Caki2 (cell line): ENCODE measurements at places on chromosomes 11 and 22. TPM values are rescaled to one million over a fixed set of nuclear protein-coding genes. Genes with fewer than 3 reads are reported as not detected.

DNA sequence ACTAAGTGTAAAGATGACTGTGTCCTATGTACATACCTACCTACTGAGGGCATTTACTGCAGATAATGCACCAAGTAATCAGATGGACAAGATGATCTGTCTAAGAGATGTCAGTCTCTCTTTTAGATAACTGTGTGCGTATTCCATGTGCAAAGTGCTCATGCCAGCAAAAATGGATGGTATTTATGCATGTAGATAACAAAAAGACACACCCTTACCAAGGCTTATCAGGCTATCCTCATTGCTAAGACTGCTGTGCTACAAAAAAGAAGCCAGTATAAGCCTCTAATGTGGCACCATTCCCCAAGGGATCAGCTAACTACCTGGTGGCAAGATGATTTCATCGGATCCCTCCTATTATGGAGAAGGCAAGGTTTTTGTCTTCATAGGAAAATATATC lies 34.3 kb upstream of the CD44 start:
- DNase-seq: no peak

GRCh38 chr11:124669193-124669592 lies 4.3 kb downstream of the SIAE start:
- peak; percentile 35 for DNase-seq

SLC1A2 gene
- total RNA-seq: not detected in 2 replicates

- no peak for DNase-seq
Observed at GRCh38 chr11:42521994-42522393, 789.8 kb upstream of the API5 start.

DNA sequence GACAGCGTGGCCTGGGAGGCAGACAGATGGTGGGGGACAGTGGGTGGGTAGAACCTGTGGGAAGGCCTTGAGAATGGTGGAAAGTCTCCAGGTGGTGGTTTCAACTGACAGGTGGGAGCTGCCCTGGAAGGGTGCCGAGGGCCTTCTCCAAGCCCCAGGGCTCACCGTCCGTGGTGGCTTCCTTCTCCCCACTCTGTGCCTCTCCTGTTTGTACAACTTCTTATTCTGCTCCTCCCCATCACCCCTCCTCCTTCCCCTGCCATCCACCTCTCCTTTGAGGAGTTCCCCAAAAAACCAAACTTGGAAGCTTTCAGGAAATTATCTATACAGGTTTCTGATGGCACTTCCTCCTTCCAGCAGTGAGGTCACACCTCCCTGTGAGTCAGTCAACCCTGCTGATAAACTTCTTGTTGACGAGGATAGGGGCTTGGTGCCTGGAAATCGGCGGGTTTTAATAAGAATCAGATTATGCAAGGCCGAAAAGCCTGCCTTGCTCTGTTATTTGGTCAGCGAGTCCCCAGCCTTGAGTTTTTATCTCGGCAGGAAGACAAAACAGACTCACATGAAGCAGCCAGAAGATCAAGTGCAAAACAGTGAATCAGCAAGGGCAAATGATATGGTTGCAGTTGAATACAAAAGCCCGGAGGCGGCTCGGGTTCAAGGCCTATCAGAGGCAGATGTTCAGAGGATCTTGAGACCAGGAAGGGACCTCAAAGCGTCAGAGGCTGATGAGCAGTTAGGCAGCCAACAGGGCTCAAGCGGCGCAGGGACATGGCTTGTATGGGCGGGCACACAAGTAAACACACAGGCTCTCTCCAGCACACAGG lies 9.5 kb upstream of the ST3GAL4 start:
- no peak for DNase-seq

- no peak for DNase-seq
Observed at GRCh38 chr11:106959800-106960199, 58.5 kb downstream of the GUCY1A2 start.

PGGHG gene
- 7.9 and 11.2 TPM in 2 replicates for total RNA-seq

- DNase-seq: no peak
Observed at GRCh38 chr11:128796270-128796669, 70.8 kb downstream of the KCNJ1 start.

DNA sequence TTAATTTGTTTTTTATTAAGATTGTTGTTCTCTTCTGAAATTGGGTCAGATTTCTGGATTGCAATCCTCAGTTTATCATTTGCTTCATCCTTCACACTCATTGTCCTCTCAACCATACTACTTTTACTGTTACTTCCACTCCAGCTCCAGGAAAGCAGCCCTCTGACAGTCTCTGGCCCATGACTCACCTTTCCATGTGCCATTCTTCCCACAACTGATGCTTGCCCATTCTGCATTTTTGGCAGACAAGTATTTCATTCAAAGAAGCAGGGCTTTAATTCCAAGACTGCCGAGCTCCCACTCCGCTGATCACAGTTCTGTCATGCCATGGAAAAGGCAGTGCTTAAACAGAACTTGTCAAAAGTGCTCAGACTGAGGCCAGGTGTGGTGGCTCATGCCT lies 139.2 kb downstream of the WNT11 start:
- DNase-seq: no peak

EIF1AD gene
- 35.4 and 53.9 TPM in 2 replicates for total RNA-seq
